HEK293T (cell line): ENCODE measurements at places on chromosomes 16 and 17.

DNA sequence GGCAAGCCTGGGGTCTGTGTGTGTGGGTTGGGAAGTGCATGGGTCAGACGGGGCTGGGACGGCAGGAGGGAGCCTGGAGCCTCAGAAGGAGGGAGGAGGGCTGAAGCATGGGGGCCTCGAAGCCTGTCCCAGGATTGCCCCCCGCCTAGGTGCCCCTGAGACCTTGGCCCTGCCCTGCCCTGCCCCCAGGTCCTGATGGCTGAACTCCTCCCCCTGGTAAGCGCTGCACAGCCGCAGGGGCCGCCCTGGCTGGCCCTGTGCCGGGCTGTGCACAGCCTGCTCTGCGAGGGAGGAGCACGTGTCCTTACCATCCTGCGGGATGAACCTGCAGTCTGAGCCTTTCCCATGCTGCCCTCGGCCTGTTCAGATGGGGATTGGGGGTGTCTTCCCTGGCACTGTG, 4.4 kb downstream of the TEDC2 start:
- no peak for DNase-seq

DNA sequence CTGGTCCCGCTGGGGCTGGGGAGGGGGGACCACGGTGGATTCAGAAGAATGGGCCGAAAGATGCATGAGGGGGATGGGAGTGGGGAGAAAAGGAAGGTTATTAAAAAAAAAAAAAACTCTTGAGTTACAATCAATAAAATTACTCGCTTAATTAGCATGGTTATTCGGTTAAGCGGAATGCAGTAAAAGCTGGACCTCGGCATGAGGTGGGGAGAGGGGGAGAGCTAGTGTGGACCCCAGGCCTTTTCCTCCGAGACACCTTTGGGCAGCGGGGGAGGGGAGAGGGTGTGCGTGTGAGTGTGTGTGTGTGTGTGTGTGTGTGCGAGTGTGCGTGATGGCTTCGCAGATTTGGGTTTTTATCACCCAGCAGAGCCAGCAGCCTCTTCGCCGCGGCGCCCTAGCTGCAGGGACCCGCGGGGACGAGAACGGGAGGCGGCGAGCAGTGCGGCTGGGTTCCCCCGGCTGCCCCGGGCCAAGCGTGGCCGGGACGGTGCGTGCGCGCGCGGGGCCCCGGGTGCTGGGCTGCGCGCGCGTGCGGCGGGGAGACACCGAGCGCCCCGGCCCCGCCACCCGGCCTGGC, 3.7 kb downstream of the BAHCC1 start:
- no peak for DNase-seq

GRCh38 chr17:77310336-77310735, 169.6 kb downstream of the SEC14L1 start:
- DNase-seq: no peak

DNA sequence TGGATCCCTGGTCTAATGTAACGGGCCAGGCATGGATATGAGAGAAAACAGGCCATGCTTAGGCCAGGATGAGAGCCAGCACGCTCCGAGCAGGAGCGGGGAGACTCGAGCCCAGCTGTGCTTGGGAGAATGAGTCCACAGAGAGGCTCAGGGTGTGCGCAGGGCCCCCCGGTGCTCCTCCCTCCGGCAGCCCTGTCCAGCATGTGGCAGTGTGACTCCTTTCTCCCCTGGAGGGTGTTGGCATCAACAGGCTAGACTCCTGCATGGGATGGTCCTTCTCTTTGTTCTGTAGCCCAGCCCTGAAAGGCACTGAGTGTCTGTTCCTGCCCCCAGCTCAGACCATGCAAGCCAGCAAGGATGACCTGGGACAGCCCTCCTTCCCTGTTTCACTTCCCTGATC, 23.4 kb downstream of the PGS1 start:
- no peak for DNase-seq

- DNase-seq: no peak
Measured at GRCh38 chr16:50505115-50505514, 43.1 kb upstream of the NKD1 start.

DNA sequence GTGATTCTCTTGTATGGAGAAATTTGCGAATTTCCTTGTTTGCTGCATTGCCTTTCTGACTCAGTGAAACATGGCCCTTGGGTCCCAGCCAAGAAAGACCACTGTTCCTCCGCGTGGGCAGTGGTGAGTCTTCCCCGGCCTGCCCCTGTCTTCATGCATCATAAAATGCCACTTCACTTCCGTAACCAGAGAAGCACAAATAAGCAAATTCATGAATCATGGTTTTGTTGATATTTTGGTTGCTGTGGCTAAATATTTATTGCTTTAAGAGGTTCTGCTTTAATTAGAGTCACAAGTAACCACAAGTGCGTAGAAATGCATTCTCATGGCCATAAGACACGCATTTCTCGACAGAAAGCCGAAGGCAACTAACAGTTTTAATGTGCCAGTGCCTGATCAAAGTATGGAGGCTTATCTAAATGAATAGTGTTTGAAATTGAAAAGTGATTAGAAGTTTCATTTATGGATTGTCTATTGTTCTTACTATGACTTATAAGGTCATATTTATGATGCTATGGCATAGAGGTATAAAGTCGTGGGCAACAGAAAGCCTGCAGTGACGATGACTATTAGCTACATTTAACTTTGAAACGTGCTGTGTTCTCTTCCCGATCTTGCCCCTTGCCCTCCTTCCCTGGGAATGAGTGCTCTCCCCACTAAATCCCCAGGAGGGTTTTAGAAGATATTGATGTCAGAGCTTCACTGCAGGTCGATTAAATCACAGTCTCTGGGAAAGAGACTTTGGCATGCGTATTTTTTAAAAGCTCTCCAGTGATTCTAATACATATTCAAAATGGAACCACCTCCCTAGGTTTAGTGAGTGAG, 76.0 kb downstream of the WIPI1 start:
- no peak for DNase-seq

DNA sequence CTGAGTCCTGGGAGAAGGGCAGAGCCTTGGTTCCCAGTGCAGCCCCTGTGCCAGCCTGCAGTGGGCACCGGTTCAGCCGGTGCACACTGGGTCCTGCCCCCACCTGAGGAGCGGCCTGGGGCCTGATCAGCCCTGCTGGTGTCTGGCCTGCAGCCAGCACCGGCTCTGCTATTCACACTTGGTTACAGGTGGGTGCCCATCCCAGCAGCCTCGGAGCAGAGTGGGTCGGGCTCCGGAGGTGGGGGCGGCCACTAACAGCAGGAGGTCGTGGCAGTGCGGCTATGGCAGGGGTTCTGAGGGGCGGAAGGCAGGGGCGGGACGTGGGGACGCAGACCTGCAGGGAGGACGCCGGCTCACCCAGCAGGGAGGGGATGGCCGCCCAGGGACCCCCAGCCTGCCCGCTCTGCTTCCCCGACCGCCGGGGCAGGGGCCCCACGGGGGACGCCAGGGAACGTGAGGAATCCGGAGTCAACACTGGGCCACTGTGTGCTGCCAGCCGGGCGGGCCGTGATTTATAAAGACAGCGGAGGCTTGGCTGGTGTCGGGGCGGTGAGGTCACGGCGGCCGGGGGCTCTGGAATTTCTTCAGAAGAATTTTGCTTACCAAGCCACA, 20.3 kb downstream of the METRNL start:
- DNase-seq: no peak

DNA sequence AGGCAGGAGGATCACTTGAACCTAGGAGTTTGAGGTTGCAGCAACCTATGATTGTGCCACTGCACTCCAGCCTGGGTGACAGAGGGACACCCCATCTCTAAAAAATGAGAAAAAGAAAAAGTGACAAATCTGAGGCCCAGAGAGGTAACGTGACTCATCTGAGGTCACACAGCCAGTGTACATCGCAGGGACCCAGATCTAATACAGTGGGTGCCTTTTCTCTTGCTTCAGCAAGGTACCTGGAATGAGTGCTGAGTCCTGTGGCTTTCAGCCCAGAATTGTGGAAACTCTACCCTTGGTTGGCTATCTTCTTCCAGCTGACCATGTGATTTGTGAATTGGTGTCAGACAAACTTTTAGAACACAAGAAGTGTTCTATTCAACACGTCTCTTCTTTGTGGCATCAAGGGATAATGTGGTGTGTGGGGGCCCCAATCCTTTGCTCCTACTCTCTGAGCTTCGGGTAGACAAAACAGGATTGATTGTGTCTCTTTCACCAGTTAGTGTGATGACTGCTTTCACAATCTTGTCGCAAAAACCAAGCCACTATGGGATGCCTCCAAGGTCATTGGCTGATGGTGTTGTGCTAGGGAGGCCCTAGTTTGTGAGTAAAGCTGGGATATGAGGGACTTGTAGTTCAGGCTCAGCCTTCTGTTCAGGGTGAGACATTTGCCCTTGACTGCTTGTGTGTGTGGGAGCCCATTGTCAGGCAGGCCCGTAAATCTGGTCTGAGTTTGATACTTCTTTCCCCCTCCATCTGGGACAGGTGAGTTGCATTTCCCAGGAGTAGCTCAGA, 71.0 kb downstream of the MSI2 start:
- DNase-seq: no peak

DNA sequence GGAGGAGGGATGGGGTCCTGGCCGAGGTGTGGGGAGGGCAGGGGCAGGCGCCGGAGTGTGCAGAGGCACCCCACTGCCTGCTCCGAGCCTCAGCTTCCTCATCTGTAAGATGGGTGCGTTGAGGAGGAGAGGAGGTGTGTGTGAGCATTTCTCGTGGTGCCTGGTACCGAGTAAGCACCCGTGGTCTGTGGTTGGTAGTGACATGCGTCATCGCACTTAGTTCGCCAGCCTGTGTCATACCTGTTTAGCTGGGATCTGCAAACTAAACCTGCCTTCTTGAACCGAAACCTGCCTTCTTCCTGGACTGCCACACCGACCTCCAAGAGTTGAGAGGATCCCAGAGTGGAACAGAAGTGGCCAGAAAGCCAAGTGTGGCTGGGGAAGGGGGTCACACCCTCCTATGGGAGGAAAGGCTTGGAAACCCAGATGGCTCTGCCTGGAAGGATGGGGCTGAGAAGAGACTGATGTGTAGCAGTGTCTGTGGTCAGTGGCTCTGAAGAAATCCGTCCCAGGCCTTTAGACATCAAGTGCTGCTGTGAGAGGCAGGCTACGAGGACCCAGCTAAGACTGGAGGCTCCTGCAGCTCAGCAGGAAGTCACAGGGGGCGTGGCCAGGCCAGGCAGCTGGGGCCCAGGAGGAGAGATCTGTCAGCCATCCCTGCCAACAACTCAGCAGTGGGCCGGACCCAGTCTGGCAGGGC, 162.6 kb upstream of the PLCG2 start:
- no peak for DNase-seq

DNA sequence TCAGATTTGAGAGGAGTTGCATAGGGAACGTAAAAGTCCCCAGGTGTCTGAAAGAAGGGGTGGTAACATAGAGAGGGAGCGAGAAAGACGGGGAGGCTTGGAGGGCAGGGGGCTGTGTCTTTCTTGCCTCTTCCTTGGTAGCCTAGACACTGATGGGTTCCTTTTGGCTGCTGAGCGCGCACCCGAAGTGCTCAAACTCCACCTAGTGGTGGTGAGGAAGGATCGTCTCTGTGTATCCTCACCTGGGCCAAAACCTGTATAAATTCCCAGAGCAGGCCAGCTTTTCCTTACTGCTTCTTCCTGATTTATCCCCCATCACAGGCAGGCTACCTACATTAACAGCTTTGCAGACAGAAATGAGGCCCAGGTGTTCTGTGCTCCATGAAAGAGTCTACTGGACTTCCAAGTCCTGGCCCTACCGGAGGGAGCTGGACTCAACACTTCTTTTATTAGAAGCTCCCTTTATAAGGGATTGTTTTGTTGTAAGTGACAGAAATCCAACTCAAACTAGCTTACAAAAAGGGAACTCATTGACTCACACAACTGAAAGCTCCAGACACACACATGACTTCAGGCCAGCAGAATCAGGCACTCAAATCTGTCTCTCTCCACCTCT, 5.5 kb upstream of the SLC25A35 start:
- DNase-seq: peak; percentile 81

DNA sequence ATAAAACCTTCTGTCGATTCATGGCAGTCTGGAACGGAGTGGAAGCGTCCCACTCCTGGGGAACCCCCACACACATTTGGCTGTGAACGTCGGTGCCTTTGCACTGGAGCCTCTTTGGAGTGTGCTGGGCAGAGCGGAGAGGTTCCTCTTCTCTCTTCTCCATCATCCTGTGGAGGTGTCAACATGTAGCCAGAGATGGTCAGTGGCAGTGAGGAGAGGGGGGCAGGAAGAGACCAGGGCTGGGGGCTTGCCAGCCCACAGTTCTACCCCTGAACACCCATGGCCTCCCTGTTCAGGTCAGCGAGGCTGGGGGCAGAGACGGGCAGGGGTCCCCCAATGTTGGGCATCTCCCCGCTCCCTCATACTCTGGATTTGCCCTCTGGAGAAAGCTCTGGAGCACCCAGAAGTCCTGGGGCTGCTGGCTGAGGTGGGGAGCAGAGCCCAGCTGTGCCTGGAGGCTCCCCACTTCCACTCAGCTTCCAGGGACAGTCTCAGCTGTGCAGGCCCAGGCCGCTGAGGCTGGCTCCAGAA, 223.7 kb downstream of the SEC14L1 start:
- DNase-seq: no peak

DNA sequence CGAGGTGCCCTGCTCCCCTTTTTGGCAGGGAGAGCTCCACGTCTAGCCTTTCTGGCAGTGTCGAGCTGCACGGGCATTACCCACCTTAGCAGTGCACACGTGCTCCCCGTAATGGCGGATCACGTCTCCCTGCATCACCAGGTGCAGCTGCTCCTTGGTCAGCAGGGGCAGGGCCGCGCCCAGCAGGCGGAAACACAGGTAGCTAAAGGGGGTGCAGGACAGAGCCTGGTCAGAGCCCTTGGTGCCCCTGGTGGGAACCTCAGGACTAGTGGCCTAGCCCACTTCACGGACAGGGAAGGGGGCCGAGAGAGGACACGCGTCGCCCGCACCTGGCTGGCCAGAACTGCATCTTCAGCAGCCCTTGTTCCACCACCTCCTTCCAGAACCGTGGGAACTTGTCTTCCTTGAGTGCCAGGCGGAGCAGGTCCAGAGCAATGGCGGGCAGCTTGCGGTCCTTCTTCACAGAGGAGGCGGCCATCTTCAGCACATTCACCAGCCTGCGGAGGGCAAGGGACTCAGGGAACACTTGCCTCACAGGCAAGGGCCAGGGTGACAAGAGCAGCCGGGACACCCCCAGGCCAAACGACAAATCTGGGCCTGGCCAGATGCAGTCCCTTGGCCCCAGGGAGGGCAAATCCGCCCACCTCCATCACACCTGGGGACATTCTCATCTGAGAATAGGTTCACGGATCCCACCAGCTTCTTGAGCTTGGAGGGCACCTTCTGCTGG, 3.2 kb downstream of the MYBBP1A start:
- DNase-seq: no peak

DNA sequence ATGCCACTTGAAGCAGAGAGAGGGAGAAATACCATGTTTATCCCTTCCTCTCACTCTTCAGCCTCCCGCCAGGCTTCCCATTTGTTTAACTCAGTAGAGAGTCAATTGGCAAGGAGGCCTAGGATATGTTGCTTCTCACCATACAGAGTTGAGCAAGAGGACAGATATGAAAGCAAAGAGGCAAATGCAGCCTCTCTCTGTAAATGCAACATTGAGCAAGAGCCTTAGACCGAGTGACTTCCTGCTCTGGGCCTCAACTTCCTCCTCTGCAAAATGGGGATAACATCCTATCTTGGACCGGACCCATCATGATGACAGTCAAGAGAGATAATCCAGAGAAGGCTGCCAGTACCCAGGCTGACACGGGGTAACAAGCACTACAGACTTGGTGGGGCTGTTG, 36.8 kb downstream of the SOCS1 start:
- DNase-seq: no peak

GRCh38 chr16:72023962-72024361, 15.4 kb downstream of the DHODH start:
- DNase-seq: no peak
